Esophagus squamous epithelium (tissue), 5 donors: ENCODE measurements at places on chromosomes 1 and 21.

- no peak for DNase-seq
These were observed 604 bp upstream of the TMEM79 start for GRCh38 chr1:156283521-156283920.

DNA sequence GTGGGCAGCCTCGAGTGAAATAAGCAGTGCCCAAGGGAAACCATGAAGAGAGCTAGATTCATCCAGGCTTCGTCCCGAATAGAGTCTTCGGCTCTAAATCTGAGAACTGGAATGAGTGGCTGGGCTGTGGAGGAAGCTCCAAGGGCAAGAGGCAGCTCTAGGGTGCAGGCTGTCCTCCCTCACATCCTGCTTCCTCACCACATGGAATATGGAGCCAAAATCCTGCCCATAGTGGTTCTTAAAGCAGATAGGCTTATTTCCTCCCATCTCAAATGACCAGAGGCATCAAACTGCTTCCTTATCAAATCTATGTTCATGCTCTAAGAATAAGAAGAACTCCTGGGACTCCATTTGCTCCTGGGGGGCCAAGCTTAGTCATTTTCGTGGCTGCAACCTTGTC, 2.5 kb downstream of the IL24 start:
- DNase-seq: no peak

GRCh38 chr1:204990059-204990664, 52.9 kb upstream of the CNTN2 start:
- DNase-seq: no peak

GRCh38 chr1:119920104-119920968, 24.0 kb upstream of the ADAM30 start:
- DNase-seq: no peak
